ENCODE measurements at places on chromosomes 13 and 19.

DNA sequence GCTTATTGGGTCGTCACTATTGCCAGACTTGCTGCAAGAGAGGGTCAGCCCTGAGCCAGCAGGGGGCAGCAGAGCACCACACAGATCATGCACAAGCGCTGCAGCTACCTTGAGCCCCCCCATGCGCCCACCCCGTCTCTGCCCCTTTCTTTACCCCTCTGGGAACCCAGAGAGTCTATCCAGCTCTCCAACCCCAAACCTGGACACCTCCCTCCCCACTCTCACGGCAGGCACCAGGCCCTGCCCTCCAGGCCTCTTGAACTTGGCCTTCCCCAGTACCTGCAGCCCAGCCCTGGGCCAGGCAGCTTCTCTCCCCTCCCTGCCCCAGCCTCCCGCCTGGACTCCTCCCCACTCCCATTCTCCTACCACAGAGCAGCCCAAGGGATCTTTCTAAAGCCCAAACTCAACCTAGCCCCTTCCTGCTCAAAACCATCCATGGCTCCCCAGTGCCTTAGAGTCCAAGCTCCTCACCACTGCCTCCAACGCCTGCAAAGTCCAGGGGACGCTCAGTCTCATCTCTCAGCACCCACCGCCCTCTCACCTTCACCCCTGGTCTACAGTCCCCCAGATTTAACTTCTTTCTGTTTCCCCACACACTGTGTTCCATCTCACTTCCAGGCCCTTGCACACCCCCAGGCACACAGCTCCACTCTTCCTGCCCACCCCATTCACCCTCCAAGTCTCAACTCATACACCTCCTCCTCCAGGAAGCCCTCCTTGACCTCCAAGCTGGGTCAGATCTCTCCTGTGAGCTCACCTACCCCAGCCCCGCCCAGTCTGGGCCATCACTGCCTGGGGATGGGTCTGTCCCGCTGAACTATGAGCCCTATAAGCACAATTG lies 9.4 kb upstream of the CEACAM16 start:
- DNase-seq: peak; percentile 72

DNA sequence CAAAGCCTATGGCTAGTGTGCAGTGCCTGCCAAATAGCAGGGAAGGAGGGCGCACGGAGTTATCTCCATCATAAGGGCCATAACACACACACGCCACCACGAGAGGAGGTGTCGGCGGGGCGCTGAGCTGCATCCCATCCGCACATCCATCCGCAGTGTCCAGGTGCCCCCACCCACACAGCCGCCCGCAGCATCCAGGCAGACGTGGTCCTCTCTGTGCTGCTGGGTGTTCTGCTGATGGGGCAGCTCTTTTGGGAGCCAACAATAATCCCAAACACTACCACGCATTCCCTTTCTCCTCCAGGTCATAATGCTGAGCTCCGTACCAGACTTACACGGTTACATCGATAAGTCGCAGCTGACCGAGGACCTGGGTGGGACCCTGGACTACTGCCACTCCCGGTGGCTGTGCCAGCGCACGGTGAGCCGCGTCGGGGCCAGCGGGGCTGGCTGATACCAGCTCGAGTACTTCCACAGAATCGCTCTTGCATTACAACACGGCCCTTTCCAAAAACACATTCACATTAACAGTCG lies 41.5 kb upstream of the F7 start:
- DNase-seq: no peak

DNA sequence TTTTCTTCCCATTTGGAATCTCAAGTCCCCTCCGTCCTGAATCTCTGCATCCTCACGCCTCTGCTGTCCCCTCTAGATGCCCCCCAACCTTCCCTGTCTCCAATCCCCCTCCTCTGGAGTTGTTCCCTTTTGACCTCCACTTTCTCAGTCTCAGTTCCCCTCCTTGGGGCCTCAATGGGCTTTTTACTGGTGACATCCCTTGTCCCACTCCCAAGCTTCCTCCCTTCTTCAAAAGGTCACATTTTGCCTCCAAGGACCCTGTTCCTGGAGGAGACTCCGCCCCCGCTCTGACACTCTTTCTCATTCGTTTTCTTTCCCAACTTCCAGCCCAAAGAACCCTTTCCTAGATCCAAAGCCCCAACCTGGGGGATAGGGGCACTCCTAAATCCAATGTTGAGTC lies 1.0 kb downstream of the AP2S1 start:
- DNase-seq: no peak

- peak; percentile 62 for DNase-seq
These were observed 928 bp upstream of the PNPLA6 start for GRCh38 chr19:7534531-7535046.

DNA sequence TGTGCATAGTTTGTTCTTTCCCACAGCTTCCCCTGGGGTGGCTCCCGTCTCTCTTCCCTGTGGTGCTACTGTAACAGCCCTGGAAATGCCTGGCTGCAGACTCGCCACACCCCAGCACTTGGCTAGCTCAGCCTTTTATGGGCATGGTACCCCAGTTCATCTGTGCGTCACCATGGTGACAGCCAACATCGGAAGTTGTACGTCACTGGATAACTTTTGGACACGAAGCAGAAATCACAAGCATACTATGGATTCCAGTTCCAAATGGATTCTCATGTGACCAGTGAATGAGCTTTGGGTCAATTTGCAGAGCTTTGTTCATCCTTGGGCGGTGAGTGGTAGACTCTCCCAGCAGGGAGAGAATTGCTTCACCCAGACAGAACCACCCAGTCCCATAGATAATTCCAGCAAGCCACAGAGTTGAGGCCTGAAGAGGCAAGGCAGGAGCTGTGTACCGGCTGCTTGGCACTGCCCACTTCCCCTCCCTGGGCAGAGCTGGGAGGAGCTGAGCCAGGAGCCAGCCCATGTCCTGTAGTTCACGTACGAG lies 54.4 kb downstream of the COL4A2 start:
- no peak for DNase-seq

All from DND-41 (cell line).